ENCODE measurements at places on chromosomes 16 and 17.

- DNase-seq: no peak
These were observed 148.0 kb upstream of the TNRC6C start for GRCh38 chr17:77810536-77810935.

DNA sequence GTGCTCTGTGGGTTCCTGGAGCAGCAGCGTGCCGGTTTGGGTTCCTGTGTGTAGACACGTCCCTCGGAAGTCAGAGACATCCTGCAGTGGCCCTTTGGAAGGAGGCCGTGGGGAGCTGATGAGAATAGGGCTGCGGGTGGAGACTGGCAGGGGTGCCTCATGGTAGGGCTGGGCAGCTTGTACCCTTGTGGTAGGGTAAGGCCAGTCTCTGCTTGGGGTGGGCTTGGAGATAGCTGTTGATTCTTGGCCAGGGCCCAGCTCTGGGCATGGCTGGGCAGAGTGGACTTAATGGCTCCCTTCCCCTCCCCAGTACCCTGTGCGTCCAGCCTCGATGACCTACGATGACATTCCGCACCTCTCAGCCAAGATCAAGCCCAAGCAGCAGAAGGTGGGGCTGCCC is 10.6 kb downstream of the POLR3E start:
- DNase-seq: no peak

- DNase-seq: peak; percentile 87
These were observed 23.5 kb downstream of the USP36 start for GRCh38 chr17:78817123-78817522.

DNA sequence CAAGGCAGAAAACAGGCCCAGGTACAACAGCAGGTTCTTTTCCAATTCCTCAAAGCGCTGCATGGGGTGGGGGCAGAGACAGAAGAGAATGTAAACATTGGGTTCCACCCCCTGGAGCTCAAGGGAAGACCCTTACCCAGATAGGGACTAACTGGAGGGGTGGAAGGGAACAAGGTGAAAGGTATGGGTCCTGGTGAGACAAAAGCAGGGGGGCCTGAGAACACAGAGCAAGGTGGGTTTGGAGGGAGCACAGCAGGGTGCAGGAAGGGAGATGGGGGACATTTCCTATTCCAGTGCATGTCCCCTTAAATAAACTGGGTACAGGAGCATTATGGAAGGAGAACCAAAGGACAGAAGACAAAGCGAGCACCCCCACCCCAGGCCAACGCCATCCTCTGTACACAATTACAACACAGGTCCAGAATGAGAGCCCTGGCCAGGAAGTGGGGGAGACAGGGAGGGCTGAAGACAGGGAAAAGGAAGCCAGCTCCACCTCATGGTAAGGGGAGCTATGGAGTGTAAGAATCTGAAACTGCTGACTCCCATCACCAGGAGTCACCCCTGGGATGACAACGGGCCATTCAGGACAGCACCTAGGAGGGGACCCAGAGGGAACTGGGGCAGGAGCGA is 2.1 kb upstream of the CD2BP2 start:
- DNase-seq: peak; percentile 4

- no peak for DNase-seq
These were observed 16.8 kb upstream of the ATF7IP2 start for GRCh38 chr16:10368969-10369551.

GRCh38 chr17:78667741-78668640 is 90.8 kb upstream of the DNAH17 start:
- DNase-seq: no peak

DNA sequence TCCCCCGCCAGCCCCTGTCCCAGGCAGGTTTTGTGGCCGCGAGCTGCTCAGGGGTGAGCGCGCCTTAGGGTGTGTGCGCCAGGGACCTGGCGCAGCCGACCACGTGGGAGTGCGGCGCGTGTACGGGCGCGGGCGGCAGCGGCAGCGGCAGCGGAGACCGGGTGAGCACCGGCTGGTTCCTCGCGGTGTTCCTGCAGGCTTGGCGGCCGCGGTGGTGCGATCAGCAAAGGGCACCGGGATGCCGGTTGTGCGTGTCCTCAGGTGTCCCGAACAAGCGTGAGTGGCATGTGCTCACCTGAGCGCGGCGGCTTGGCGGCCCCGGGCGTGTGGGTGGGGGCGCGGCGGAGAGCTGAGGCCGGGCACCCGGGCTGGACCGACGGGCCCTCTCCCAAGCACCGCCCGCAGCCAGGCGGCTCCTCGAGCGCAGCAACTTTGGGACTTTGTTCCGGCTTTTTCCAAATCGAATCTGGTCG is 381 bp upstream of the HSD11B2 start:
- DNase-seq: no peak

DNA sequence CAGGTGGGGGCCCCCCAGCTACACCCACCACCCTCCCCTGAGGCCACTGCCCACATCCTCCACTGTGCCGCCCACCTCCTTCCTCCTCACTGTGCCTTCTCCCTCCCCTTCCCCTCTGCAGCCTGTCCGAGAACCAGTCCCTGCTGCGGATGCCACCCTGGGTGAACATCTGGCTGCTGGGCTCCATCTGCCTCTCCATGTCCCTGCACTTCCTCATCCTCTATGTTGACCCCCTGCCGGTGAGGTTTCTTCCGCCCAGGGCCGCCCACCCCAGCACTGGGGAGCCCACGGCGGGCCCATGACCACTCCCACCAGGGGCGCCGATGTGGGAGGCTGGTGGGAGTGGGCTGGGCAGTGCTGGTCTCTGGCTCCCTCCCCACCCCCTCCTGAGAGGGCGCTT is 22.1 kb downstream of the RABEP2 start:
- DNase-seq: no peak

DNA sequence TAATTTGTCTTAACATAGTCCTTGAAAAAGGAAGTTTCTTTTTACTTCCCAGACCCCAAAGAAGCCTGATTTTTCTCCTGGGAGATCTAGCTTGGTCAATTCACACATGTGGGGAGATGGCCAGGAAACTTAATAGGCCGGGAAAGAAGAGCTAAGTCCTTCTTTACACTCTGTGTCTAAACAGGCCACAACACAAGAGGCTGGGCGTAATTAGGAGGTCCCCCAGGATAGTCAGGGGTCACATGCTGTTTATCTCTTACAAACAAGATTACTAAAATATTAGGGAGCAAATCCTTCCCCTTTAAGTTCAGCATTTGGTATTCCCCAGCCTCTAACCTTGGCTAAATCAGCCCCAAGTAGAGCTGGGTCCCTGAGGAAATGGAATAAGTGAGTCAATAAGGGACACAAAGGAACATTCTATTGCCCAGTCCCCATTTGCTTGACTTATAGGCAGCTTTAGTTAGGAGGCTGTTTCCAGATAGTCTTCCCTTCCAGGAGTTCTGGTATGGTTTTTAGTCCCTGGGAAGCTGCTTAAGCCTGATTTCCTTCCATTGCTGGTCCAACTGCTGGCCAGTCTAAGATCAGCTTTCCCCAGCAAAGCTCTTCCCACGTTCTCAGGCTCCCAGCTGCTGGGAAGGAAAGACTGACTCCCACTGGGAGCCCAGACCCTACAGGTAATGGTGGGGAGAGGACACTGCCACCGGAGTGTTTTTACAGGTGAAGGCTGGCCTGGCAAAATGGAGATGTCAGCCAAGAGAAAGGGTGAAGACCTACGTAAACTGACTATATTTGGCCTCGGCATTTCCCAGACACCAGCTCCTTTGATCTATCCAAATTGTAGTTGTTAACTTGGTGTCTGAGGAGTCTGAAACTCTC is 14.1 kb upstream of the HOXB9 start:
- DNase-seq: no peak

GRCh38 chr17:71846561-71847110 is 274.2 kb upstream of the SOX9 start:
- DNase-seq: no peak

- no peak for DNase-seq
These were observed 7.4 kb upstream of the FN3KRP start for GRCh38 chr17:82709024-82709675.

DNA sequence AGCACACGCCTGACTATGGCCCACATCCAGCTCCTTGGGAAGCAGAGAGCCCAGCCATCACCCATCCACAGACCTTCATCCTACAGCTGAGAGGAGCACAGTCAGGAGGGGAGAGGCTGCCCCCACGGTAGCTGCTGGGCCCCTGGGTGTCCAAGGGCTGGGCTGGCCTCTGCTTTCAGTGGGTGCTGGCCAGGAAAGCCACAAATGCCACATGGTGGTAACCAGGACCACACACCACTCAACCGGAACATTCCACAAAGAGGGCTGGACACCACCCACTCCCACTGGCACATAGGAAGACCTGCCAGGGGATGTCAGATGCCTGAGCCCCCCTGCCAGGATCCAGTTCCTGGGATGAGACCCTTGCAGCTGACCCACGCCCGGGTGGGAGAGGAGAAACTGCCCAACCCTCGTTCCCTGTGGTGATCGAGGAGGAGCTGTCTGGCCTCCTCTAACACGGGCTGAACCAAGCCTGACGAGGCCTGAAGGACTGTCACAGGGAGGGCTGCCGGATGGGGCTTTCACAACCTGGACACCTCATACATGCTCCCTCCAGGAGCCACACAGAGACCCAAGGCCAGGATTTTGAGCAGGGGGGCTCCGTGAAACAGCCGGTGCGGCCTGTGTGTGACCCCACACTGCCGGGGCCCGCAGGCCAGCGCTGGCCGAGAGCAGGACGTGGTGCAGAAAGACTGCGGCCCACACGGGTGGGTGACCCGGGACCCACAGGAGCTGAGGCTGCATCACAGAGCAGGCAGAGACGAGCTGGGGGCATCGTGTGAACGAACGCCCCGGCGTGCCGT is 30.7 kb downstream of the PIEZO1 start:
- no peak for DNase-seq

- no peak for DNase-seq
These were observed 52.3 kb upstream of the ARL6IP1 start for GRCh38 chr16:18853694-18854093.

GRCh38 chr17:63516910-63517824 is 6.0 kb upstream of the KCNH6 start:
- DNase-seq: peak; percentile 31

- DNase-seq: no peak
These were observed 11.6 kb downstream of the AKAP1 start for GRCh38 chr17:57096472-57097202.

DNA sequence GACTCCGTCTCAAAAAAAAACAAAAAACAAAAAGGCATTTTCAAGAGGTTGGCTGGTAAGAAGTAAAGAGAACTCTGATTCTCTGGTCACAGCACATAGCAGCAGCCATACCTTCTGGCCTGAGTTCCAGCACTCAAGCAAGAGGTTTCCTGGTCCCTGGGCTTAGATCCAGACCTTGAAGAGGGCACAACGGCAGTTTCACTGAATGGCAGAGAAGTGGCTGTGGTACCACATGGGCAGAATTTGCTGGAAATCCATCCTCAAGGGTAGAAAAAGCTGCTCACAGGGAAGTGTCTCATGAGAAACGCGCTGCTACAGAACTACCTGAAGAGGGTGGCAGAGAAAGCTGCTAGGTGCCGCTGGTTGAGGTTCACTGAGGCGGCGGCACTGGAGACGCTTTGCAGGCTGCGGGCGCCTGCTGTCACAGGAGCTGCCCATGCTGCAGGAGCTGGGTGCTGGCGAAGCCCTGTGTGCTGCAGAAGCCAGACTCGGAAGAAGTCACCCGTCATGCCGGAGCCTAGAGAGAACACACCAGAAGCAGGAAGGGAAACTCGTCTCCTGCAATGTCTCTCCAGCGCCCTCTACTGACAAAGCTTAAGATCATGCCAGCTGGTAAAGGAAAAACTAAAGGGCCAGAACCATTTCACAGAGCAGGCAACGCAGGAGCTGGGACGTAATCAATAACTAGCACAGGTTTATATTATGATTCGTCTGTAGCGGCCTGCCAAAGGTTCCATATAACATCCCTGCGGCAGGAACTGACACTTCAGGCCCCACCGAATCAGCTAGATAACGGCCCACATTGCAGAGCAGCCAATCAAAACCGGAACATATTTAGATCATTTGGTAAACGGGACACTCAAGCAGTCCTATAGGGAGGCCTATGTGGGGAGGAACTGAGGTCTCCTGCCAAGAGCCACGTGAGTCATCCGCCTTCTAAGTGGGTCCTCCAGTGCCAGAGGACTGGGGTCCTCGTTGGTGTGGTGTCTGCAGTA is 5.4 kb upstream of the ZNF213 start:
- peak; percentile 91 for DNase-seq

GRCh38 chr17:246226-246625 is 64.8 kb upstream of the DOC2B start:
- no peak for DNase-seq

DNA sequence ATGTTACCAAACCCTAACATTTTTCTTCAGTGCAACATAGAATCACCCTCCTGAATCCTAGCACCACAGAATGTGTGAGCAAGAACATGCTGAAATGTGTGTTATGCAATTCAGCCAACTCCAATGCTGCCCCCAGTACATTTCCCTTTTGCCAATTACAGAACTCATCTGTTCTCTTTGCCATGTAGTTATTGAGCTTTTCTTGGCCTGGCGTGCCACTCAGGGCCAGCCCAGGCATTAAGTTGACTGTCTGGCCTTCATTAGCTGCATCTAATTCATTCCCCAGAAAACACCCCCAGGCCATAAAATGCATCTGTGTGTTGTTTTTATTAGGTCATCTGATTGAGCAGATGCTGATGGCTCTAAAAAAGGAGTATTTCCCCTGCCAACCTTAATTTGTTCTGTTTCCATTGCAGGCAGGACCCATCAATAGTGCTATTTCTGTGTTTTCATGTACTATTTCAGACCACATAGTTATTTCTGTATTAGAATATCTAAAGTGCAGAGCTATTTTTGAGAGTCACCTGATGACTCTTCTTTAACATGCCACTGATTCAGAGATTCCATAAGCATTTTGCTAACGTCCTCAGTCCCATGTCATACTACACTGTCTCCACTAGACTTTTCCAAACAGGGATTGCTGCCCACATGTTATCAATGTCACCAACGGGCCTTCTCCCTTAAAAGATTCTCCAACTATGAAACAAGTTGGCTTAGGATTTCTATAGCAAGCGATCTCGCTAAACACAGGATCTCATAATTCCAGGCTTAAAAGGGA is 969.7 kb downstream of the CDH11 start:
- no peak for DNase-seq

DNA sequence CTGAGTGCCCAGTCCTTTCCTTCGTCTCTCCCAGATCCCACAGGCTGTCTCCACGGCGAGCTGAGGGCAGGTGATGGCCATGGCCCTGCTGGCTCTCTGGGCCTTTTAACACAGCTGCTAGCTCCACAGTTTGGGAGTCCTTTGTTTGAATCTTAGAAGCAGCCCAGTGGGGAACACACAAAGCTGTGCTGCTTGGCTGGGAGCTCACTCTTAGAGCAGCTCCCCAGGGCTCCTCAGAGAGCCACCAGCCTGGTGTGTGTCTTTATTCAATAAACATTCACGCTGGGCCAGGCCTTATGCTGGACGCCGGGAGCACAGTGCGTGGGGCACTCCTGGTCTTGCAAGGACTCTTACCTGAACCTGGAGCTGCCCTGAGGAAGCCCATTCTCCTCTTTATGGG is 29.7 kb downstream of the WNT3 start:
- DNase-seq: no peak

DNA sequence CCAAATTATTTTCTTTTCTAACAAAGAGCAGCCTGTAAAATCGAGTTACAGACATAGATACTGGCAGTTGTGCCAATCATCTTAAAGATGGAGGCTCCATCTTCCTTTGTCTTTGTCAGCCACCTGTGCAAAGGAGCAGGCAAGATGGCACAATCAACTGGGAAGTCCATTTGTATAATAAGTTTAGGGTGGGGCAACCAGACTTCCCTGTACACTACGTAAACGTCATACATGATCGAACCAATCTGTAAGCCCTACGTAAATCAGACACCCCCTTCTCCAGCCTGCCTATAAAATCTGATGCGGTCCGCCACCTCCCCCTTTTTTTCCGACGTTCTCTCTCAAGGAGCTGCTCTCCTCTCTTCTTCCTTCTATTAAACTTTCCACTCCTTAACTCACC is 31.4 kb upstream of the MEAK7 start:
- no peak for DNase-seq
